Right renal pelvis (tissue), 4 donors: ENCODE measurements at places on chromosomes 16 and 17. TPM values are rescaled to one million over a fixed set of nuclear protein-coding genes. Genes with fewer than 3 reads are reported as not detected.

DNA sequence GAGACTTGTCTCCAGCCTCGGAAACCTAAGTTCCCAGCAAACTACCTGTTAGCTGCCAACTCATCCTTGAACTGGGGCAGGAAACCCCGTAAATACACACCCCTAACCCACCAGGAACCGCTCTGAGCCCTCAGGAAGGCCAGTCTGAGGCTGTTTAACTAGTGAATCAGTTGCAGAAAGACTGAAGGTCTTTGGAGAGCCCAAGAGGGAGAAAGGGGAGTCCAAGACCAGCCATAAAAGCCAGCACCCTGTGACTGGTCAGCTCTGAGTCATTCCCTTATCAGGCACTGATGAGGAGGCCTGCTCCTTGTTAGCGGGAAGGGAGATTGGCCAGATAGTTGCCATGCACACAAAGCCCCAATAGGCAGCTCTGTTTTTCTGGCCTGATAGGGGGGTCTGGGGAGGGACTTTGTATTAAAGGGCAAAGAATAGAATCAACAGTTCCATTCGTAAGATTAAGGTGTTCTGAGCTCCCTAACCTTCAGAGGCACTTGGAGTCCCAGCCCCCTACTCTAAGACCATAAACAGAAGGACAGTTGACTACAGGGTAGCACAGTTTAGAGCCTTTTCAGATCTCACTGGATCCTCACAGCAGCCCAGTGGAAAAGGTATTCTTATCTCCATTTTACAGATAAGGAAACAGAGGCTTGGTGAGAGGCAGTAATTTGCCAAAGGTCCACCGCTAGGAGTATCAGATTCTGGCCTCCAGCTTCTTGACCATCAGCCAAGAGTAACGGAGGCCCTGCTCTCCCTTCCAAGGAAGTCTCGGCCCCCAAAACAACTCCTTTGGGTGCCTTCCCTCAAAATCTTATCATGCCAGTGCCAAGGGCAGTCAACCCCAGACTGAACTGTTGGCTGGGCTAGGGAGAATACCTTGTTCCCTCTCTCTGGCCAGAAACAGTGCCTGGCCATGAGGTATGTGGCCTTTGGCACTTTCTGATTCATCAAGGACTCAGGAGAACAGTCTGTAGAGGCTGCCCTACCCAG, 2.2 kb upstream of the KRT19 start:
- DNase-seq, result no peak

DNA sequence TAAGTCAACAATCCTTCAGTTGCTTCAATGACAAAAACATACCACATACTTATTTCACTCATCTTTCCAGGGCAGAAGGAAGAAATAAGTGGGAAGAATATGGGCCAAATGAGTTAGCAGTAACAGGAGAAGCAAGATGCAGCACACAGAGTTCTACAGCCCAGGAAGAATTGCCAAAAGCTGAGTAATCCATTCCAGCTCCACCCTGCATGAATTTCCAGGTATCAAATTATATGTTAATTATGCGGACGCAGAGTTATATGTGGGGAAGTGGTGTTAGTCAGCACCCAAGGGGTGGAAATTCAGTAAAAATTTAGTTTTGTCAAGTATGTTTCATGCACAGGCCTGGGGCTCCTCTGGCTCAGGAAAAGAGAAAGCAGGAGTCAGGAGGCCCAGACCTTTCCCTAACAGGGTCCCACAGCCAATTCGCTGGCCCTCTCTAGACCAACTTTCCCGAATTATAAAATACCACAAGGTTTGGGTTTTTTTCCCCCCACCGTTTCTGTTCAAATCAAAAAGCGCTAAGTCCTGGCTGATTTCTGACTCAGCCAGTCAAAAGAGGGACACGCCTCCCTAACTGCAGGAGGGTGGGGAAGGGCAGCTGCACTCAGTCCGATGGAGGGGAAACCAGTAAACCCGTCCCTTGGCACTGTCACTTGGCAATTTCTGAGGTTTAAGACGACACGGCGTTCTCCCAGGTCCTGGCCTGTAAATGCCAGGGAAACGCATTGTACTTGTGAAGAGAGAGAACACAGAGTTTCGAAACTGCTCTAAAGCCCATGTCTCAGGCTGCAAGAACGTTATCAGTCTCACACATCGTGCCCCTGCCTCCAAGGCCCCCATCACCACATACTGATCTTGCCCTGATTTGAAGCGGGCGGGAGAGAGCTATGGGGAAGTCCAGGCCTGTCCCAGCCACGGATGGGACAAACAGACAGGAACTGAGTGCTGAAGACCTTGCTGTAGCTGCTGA, 58.1 kb downstream of the ZFHX3 start:
- no peak for DNase-seq

GRCh38 chr16:2470603-2471015, 488 bp upstream of the NTN3 start:
- no peak for DNase-seq

DNA sequence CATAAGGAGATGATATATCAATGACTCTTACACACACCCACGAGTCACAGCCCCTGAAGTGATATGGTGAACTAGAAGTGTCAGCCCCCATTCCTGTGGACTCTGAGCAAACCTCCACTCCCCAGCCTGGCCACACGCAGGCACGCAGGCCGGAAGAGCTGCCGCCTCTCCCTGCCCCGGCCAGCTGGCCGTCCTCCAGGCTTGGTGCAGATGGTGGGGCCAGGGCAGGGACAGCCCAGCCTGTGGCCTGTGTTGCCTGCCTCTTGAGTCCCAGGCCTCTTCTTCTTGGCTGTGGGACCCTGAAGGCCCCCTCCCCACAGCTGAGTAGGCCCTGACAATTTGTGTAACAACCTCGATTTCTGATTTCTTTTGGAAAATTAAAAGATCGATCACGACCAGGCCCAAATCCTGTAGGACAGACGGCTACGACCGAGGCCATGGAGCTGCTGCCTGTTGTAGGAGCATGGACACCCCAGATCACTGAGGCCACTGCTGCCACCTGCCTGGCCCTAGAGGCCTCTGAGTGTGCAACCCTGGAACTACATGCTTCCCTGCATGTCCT, 10.0 kb upstream of the MPRIP start:
- no peak for DNase-seq

DNA sequence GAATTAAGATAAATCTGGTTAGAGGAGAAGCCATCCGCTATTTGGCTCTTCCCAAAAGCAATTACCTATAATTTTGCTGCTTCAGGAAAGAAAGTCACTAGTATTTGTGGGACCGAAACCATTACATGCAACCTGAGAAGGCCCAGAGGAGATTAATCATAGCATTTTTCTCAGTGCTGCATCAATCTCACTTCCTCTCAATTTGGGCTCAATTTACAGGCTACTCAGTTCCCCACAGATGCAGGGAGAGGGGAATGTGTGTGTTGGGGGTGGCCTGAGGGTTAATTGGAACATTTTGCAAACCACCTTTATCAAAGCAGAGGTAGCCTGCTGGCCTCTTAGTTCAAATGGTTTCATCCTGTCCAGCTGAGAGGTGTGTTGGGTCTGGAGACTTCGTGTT, 394.7 kb upstream of the ASIC2 start:
- DNase-seq, result no peak

DNA sequence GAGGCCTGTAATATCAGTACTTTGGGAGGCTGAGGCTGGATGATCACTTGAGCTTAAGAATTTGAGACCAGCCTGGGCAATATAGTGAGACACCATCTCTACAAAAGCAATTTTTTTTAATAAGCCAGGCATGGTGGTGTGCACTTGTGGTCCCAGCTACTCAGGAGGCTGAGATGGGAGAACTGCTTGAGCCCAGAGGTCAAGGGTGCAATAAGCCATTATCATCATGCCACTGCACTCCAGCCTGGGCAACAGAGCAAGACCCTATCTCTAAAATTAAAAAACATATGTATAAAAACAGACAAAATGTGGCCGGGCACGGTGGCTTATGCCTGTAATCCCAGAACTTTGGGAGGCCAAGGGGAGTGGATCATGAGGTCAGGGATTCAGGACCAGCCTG, 3.2 kb upstream of the ZNF785 start:
- no peak for DNase-seq

DNA sequence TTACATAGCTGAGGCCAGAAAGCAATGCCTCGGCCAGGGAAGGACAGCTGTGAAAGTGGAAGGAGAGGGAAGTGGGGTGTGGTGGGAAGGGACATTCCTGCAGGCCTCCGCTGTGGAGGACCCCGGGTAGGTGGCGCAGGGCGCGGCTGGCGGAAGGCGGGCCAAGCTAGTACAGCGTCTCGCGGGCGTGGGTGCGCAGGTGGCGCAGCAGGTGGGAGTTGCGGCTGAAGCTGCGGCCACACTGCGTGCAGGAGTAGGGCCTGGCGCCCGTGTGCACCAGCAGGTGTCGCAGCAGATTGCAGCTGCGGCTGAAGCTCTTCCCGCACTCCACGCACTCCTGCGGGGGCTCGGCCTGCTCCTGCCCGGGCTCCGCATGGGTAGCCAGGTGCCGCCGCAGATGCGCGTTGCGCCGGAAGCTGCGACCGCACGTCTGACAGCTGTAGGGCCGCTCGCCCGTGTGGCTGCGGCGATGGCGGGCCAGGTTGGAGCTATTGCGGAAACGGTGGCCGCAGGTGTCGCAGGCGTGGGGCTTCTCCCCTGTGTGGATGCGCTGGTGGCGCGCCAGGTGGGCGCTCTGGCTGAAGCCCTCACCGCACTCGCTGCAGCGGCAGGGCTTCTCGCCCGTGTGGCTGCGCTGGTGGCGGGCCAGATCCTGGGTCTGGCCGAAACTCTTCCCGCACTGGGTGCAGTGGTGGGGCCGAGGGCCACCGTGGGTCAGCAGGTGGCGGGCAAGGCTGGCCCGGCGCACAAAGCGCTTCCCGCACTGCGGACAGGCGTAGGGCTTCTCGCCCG, 10.0 kb downstream of the ZSCAN10 start:
- DNase-seq, result no peak

DNA sequence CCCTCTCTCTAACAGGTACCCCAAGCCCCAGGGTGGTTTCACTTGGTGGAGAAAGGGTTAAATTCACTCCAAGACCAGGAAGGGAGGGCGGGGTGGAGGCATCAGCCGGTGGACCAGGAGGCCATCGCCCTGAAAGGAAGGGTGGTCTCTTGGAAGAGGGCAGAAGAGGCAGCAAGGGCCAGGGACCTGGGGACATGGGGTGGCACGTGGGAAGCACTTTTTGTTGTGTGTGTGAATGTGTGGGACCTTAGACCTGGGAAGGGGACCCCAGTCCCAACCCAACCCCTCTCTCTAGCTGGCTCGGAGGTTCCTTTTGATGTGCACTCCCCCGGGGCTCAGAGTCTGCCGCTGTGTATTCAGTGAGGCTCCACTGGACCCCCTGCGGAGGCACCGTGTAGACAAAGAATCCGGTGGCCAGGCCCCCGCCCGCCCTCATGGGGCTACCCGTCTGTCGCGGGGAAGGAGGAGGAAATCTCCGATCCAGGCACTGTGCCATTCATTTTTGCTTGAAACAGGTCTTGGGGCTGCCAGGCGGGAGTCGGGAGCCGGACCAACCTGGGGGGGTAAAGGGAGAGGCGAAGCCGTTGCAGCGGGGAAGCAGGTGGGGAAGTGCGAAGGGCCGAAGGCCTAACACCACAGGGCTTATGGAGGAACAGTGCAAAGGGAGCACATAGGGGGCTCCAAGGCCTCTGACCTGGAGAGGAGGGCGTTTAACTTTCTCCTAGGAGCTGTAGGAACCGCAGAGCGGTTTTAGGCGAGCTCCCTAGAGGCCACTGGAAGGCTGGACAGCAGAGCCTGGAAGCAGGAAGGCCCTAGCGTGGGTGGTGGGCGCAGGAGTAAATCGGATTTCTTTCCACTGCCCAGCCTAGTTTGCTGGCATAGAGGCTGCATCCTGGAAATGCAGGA, 3.2 kb upstream of the WNT3 start:
- no peak for DNase-seq

- DNase-seq, result no peak
Measured at GRCh38 chr16:73350707-73351452, 303.0 kb upstream of the ZFHX3 start.

DNA sequence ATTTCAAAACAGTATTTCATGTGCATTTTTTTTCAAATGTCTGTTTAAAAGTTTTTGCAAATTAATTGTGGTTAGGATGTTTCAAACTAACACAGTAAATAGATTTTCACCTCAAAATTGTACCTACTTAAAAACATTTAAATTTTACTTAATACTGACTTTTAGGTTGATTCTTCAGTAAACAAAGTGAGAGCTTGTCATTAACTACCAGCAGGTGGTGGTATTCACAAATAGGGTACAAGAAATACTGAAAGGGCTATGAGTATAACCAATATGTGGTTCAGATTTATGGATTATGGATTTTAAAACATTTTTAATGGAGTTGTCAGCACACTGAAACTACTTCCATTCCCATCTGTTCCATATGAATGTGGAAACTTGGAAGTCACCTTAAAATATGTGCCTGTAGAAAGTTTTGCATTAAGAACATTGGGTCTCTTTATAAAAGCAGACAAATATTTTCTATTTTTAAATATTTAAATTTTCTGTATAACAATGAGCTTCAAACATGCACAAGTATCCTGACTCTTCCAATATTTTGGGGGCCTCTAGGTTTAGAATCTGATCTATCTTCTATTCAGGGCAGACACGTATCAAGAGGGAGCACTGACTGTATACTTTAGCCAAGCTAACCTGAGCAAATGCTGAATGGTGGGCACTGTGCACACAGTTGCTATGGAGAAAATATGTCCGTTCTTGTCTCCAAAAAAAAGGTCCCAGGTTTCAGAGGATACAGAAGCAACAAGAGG, 155.6 kb downstream of the SNX11 start:
- DNase-seq, result no peak

- DNase-seq, result no peak
Measured at GRCh38 chr17:28392491-28392890, 13.5 kb downstream of the SLC46A1 start.

DNA sequence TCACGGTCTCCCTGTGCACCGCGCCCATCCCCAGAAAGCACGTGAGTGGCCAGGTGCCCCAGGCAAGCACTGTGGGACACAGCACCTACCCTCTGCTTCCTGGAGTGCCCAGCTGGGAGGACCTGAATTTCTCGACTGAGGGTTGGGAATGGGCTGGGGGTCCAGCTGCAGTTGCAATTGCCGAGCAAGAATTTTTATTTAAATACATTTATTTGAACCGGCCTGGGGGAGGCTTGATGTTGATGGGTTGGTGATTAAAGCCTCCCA, 6.3 kb downstream of the SLC5A2 start:
- DNase-seq, result no peak

- no peak for DNase-seq
Measured at GRCh38 chr17:57670769-57671569, 74.1 kb downstream of the CCDC182 start.

GRCh38 chr17:77717941-77718668, 240.4 kb upstream of the TNRC6C start:
- no peak for DNase-seq

NMRAL1 gene
- polyA plus RNA-seq, result 40.7 TPM

TCAP gene
- polyA plus RNA-seq, result 0.96 TPM

NPW gene
- polyA plus RNA-seq, result 3.8 TPM

CDT1 gene
- 15.4 TPM for polyA plus RNA-seq

MYH2 gene
- not detected for polyA plus RNA-seq

CCDC144A gene
- 1.2 TPM for polyA plus RNA-seq

CDH13 gene
- polyA plus RNA-seq, result 16.5 TPM

CDH16 gene
- polyA plus RNA-seq, result 277 TPM

AXIN2 gene
- polyA plus RNA-seq, result 21.5 TPM

PRSS53 gene
- 1.4 TPM for polyA plus RNA-seq

ENPP7 gene
- polyA plus RNA-seq, result 6.5 TPM

COIL gene
- polyA plus RNA-seq, result 27.8 TPM

HSDL1 gene
- polyA plus RNA-seq, result 53.0 TPM
